ENCODE measurements at places on chromosomes 2 and 18.

DNA sequence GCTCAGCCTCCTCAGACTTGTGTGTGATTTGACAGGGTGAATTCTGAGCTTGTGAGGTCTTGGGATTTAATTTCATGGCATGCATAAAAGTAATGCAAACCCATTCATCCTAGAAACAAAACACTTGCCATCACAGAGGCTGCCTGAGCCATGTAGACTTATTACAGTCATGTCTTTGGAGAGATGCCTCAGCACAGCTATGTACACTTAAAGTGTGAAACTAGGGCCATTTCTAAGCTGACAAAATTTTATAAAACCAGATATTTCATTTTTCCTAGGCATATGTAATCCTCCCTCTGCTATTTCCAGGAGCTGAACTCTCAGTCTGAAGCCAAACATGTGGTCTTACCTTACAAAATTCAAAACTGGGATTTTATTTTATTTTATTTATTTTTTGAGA is 322.2 kb upstream of the SPHKAP start:
- DNase-seq: no peak

DNA sequence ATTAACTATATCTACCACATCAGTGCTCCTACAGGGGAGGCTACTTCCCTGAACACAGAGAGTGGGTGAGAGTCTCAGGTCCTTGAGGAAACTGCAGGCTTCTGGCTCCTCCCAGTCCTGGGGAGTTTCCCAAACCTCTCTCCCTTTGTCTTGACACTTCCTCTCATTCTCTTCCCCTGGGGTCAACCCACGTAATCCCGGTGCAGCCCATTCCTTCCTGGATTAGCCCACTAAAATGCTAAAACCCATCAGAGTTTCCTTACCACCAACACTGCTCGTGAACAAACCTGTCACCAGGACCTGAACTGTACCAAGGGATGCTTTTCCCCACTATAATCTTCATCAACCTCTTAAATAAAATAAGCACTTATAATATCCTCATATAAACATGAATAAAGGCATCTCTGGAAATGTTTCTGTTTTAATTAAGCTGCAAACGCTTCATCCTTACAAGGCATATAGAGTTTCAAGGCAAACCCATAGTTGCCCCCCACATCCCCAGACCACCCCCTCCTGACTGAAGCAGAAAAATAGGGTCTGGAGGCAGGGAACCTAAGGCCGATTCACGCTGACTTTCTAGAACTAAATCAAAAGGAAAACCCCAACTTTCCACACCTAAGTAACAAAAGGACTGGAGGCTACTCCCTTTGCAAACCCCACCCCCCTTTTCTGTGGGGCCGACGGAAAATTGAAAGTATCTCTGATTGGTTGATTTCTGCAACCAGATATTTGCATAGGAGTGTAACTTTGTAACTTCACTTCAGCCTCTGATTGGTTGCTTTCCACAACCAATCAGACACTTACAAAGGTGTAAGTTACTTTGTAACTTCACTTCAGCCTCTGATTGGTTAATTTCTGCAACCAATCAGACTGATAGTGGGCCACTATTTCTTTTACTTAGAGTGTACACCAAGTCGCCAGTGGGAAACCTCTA is 19.0 kb downstream of the TMSB10 start:
- DNase-seq: no peak

DNA sequence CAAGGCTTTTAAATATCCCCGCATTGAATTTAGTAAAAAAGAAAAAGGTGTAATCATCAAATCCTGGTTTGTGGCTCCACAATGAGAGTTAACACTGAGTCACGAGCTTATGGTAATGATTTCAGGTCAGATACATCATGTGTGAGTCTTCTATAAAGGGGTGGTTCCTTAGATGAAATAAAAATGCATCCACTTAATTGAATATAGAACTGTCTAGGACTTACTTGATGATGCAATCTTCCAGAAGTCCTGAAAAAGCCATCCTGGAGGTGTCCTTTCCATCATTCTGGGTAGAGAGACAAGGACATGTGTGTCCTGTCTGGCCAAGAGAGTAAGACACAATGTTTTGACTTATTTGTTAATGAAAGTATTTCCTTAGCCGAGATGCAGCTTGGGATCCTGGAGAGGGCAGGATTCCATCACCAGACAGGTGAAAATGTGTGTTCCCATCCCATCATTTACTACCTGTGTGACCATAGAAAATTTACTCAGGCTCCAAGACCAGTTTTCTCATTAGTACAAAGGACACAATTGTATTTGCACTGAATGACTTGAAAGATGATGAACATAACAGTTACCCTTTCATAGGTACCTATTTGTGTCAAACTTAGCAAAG is 1539.8 kb upstream of the PIK3C3 start:
- DNase-seq: no peak

GRCh38 chr2:58620896-58621295 is 379.8 kb upstream of the FANCL start:
- no peak for DNase-seq

- no peak for DNase-seq
These were observed 484.3 kb downstream of the THSD7B start for GRCh38 chr2:137249463-137250130.

GRCh38 chr2:146388757-146389156 is 1456.1 kb upstream of the ACVR2A start:
- peak; percentile 13 for DNase-seq

GRCh38 chr2:128530025-128530573 is 211.4 kb upstream of the HS6ST1 start:
- DNase-seq: no peak

DNA sequence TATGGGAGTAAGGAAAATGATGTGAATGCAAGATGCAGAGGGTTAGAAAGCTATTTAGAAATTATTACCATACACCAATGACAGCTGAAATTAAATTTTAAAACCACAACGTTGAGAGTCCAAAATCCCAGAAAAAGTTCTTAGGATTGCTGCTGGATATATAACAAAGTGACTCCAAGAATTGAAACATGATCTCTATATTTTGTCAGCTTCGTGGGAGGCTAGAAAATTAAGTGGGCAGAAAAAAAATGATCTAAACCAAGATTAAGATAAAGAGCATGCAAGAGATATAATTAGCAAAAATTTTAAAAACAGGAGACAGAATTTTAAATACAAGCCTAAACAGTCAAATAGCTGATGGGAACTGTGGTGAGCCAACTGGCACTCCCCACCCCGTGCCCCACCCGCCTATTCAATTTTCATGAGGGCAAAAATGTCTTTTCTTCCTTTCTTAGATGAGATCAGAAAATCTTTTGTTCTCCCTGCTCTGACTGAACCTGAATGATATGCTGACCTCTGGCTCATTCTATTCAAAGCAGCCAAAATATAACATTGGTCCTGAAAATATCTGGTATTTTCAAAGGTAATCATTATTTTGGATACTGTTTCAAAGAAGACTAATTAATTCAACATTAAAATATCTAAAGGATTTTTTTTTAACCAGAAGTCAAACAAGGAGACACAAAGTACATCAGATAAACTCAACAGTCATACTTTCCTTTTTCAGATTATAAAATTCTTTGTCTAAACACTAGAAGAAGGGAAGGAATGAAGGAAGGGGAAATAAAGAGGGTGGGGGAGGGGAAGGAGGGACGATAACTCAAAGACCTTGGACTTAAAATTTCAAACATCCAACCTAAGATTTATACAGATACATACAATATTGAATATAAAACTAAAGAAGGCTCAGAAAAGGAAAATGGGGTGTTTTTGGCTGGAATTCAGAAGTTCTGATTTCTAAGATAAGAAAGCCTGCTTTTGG is 12.2 kb downstream of the KANSL3 start:
- no peak for DNase-seq

- no peak for DNase-seq
These were observed 117.0 kb downstream of the LAMA1 start for GRCh38 chr18:7000484-7001096.

DNA sequence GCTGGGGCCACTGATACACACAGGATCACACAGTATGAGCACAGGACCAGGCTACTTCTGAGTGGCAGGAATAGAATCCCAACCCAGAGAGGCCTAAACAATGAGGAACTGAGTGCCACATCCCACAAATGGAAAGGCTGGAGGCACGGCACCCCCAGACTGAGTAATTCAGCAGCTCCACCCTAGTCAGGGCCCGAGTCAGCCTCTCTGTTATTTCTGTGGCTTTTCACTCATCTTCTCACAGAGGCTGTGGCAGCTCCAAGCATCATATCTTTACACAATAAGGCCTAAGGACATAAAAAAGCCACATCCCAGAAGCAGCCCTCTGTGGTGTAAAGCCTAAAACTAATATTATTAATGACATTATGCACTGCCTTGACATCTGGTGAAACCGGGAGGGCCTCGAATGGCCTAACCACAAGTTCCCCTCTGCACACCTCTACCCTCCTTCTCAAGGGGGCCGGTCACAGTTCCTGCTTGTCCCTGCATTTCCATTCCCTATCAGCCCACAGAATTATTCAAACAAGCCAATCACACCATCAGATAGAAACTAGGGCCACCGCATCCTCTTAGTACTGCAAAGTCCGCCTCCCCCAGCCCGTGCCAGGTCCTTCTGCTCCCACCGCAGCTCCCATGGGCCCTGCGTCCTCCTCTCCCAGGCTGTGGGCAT is 12.5 kb upstream of the MAL start:
- DNase-seq: no peak

GRCh38 chr18:60499675-60500074 is 127.1 kb upstream of the MC4R start:
- DNase-seq: no peak

DNA sequence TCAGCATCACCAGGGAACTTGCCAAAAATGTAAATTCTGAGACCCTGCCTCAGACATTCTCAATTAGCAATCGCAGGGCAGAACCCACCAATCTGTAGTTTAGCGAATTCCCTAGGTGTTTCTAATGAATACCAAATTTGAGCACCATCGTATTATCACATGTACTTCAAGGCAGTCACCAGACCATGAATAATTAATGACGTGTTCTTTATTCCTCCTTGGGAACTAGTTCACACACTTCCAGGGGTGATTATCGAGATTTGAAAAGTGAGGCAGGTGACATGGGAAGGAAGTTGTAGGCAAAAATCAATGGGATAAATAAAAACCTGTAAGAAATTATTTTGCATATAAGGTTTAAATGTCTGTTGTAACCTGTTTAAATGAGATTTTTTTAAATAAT is 102.5 kb upstream of the CRIM1 start:
- no peak for DNase-seq

- no peak for DNase-seq
These were observed 233.6 kb upstream of the RASGRP3 start for GRCh38 chr2:33242845-33243244.

DNA sequence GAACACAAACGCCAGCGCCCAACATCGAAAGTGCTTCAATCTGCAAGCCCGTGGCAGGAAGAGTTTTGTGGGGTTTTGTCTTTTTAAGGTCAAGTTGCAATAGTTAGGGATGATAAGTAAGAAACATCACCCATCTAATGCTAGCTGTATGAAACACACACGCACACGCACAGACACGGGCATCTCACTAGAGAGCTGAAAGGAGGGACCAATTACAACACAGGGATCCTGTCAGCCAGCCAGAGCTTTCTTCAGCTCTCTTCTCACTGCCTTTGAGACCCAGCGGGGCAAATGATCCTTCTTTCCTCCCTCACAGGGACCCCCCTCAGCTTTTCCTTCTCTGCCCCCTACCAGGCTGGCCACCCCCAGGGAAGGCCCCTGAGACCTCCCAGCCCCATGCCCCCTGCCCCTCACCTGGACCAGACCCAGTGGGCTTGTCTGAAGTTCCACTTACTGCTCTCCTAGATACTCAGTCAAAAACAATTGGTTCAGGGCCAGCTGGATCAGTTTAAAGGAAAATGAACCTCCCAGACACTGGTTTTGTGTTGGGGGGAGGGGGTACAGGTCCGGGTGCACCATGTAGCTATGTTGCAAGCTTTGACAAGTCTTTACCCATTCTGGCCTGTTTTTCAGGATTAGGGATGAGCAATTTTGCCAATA is 17.9 kb downstream of the CYP26B1 start:
- DNase-seq: no peak

- DNase-seq: no peak
These were observed 82.4 kb downstream of the AAK1 start for GRCh38 chr2:69561101-69561500.

DNA sequence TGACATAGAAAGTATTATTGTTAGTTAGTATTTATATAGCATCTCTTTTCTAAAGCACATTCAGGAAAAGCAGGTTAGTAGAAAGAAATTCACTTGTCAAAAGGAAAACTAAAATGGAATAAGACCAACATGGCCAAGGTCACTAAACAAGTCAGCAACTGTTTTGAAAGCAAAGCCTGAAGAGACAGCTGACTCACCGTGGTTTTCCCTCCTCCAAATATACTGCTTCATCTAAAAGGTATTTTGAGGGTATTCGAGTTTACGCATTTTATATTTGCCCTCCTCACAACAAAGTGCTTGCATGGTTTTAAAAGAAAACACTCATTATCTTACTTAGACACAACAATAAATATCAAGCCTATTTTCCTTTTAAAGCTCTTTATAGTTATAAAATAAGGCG is 24.0 kb downstream of the ZNF385B start:
- peak; percentile 28 for DNase-seq

DNA sequence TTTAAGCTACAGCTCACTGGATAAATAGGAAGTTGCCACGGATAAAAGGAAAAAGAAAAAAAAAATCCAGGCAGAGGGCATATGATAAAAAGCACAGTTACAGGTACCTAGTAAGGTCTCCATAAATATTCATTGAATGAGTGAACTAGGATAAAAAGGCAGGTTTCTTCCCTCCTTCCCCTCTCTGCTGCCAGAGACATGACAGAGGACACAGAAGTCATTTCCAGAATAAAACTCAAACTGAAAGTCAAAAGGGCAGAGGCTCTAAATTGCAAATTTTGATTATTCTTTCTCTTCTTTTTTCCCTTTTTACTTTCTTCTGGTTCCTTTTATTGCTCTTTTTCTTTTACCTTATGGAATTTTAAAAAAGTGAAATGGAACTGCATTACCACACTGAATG is 7.7 kb downstream of the CD302 start:
- no peak for DNase-seq
